ENCODE measurements at places on chromosomes 2 and 18. TPM values are rescaled to one million over a fixed set of nuclear protein-coding genes. Genes with fewer than 3 reads are reported as not detected.

DNA sequence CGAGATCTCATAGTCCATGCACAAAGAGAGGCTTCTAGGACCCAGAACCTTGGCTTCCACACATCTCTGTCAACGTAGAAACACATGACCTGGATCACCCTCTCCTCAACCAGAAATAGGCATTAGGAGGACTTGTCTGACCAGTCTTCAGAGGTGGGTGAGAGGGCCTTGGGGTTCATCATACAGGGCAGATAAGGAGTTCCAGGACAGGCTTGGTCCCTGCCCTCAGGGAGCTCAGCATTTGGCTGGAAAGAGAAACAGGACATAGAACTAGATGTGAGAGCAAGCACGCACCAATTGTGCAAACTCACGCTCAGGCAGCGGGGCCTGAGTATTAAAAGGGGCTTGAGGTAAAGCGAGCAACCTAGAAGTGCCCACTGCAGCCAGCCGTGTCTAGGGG lies 28.6 kb upstream of the NOTO start:
- DNase-seq, result no peak

DNA sequence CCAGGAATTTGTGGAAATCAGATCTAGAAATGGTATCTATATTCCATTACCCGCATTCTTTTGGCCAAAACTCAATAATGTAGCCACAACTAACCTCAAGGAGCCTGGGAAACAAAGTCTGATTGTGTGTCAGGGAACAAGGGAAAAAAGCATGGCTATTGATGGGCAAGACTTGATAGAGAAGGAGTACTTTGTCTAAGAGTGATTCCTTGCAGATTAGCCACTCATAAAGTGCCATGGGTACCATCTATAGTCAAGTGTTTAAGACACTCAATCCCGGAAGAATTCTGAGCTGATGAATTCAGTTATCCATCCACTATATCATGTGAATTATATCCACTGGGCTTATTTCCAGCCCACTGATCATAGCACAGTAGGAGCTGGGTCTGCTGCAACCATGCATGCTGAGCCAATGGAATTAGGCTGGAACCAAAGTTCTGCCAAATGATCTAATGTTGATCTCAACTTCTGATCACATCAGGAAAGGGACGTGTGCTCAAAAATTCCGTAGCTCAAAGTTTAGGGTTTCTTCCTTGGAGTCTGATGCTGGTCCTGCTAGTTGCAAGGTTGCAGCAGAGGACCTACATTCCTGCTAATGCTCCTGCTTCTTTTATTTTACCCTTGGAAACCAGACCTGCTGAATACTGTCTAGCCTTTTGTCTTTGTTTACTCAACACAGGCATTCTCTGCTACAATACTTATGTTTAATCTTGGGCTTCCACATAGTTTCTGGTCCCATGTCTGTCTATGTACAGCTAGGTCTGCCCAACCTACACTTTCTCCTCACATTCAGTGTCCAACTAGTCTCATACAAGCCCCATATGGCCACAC lies 629.7 kb downstream of the IRS1 start:
- DNase-seq, result no peak

DNA sequence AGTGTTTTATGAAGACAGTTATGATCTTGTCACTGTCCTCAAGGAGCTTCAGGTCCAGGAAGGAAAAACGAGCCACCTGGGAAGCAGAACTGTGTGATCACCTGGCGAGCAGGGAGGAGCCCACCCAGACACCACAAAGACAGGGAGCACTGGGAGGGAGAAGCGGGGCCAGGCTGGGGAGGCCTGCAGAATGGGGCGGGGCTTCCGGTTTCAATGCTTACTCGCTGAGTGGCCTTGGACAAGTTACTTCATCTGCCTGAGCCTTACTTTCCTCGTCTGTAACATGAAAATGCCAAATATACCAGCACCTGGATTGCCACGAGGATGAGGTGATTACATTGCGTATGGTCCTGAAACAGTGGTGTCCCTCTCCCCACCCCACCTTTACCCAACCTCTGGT lies 227.5 kb downstream of the ANKRD30B start:
- DNase-seq, result no peak

GRCh38 chr18:28684746-28685355 lies 507.9 kb upstream of the CDH2 start:
- no peak for DNase-seq

DNA sequence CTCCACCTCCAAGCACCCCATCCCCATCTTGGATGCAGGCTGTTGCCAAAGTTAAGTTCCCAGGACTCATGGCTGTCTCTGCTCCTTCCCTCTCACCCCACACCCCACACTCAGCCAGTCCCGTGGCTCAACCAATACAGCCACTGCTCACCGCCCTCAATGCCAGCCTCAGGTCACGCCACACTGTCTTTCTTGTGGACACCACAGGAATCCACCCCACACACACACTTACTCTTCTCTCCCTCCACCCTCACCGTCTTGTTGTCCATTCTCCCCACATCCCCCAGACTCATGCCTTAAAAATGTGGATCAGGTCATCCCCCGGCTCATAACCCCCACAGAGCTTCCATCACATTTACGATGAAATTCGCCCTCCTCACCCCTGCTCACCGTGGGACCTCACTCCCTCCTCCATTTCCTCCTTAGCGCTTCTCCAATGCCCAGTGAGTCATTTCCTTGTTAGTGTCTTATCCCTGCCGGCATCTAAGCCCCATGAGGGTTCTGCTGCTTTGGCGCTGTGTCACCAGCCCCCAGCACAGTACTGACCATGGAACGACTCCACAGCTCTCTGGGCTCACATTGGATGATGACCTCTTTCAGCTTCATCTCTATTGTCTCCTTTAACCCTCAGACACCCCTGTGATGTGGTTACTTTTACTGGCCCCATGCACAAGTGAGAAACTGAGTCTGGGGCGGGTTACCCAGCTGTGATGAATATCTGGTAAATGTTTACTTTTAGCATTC lies 13.8 kb downstream of the MLPH start:
- DNase-seq, result no peak

DNA sequence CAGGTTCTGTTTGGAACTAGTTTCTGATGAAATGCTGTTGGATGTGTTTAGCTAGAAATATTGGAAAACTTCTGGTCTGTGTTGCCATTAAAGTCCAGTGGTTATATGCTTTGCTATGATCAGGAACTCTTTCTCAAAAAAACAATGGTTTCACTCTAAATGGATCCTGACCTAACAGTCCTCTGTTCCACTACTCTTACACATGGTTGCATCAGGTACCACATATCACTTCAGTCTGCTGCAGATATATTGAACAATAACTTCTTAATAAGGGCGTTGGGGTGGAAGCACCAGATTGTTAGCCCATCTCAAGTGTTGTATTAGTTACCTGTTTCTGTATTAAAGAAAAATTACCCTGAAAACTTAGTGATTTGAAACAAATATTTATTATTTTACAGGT lies 676.6 kb upstream of the GCFC2 start:
- DNase-seq, result no peak

- no peak for DNase-seq
These were observed 78.2 kb upstream of the UGP2 start for GRCh38 chr2:63763391-63763941.

- DNase-seq, result no peak
These were observed 33.5 kb upstream of the ASNSD1 start for GRCh38 chr2:189627789-189628188.

GRCh38 chr2:100767224-100767653 lies 52.7 kb upstream of the NPAS2 start:
- DNase-seq, result no peak

DNA sequence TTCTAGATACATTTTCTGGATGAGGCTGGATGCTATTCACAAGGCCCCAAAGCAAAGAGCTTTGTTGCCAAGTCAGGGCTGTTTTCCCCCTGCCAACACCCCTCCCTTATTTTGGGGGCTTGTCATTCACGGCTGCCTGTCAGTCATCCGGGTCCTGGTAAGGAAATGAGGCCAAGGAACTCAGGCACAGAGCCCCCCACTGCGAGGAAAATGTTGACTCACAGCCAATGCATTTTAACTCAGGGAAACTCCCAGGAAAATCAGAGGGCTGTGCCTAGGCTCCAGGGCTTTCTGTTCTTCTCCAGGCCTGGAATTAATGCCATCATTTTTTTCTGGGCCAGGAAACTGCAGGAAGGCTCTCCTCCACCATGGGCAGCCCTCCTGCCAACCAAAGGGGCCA lies 241.1 kb downstream of the SMAD2 start:
- DNase-seq, result no peak

GRCh38 chr2:189635353-189635752 lies 25.9 kb upstream of the ASNSD1 start:
- DNase-seq, result no peak

GRCh38 chr2:157789256-157789655 lies 86.9 kb downstream of the ACVR1 start:
- DNase-seq, result no peak

DNA sequence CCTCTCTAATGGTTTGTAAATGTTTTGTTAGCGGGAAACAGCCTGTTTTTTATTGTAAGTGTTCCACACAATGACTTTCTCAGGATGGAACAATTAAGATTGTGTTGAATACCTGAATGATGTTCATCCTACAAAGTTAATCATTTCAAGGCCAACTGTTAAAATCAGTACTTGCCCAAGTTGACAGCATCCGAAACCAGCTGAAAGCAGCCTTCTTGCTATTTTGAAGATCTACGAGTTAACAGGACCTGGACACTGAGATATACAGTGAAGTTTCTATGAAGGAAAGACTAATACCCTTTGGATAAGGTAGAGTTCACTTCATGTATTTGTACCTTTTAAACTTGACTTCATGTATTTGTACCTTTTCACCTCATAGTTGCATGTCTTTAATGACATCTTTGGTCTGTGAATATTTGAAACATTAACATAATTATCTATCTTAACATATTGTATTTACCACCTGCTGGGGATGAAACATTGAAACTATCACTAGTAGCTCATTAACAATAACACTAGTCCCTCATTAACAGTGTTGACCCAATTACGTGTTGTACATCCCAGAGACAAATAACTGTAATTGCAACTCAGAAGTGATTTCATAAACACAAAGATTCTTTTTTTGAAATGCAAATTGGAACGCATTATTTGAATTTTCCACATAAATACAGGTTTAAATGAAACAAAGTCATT lies 556.0 kb upstream of the MEX3C start:
- no peak for DNase-seq

DNA sequence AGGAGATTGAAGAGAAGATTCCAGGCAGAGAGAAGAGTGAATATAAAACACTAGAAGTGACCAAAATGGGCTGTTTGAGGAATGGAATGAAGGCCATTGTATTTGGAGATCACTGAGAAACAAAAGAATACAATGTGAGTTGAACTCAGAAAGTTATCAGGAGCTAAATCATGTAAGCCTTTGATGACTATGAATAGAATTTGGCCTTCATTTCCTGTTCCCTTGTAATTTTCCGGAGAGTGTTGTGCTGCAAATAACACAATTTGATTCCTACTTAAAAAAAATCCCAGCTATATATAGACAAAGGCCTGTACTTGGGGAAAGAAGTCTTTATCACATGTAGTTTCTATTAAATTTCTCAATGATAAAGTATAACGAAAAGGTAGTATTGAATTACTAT lies 33.7 kb upstream of the KYNU start:
- DNase-seq, result no peak

DNA sequence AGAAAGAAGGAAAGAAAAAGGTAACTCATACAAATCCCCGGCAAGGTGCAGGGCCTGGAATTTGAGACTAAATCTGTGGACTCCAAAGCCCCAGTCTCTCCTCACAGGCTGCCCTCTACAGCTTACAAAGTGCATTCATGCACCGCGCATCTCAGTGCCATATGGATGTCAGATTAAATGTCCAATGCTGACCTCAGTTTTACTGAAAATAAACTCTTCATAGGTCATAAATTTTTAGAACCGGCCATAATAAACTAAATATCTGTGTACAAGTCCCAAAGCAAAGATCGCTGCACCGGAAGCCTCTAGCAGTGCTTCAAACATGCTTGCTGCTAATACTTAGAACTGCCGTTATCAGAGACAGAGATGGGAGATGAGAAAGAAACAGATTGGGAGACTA lies 17.7 kb downstream of the ST6GAL2 start:
- DNase-seq, result no peak

- no peak for DNase-seq
These were observed 32.1 kb upstream of the RHOB start for GRCh38 chr2:20414806-20415205.

GRCh38 chr18:23399067-23399466 lies 54.0 kb upstream of the RIOK3 start:
- no peak for DNase-seq

GRCh38 chr2:240921311-240921994 lies 15.3 kb downstream of the CROCC2 start:
- DNase-seq, result no peak

DNA sequence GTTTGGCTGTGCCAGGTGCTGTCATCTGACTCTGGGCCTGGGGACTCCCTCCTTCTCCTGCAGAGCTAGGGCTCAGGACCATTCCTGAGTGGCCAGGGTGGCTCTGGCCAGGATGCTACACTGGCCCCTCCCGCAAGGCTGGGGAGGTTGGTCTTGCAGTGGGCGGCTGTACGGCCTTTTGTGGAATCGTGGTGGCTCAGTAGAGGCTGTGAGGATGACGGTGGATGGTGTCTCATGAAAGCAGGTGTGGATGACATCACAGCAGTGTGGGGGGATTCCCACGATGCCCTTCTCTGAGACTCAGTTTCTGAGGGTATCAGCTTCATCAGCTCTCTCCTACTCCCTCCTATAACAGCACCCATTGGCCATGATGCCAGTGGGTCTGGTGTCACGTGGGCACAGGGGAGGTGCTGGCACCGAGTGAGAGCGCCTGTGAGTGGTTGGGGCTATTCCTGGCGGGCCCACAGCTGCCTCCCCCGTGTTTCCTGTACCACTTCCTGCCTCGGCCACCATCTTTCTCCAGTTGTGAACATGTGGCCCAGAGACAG lies 144.2 kb upstream of the HDAC4 start:
- peak; percentile 84 for DNase-seq

Gene ZSWIM2
- total RNA-seq, result not detected

Gene KCNG3
- 0.16 TPM for total RNA-seq

Gene IL1F10
- not detected for total RNA-seq

Gene HNMT
- total RNA-seq, result not detected

Gene FOXD4L1
- 0.12 TPM for total RNA-seq

Gene SERPINB8
- total RNA-seq, result 18.6 TPM

Gene SPHKAP
- total RNA-seq, result not detected

Gene C1GALT1C1L
- 0.48 TPM for total RNA-seq

Gene EMX1
- 0.44 TPM for total RNA-seq

Gene MROH2A
- not detected for total RNA-seq

Gene MRPL30
- total RNA-seq, result 41.8 TPM

Gene ADGRF3
- total RNA-seq, result 2.4 TPM

Gene PLCL1
- 2.8 TPM for total RNA-seq

Gene C2orf42
- total RNA-seq, result 28.0 TPM

Gene IL36A
- 0.84 TPM for total RNA-seq
